Thoracic aorta (tissue), 2 donors: ENCODE measurements at places on chromosomes 13 and 19.
A peak's percentile ranks its signal among the peaks of the same experiment; 100 is the strongest.

GRCh38 chr19:19077103-19077502, 13.3 kb downstream of the SLC25A42 start:
- no peak overlapping the region for H3K27ac ChIP-seq
- no peaks in the 10 kb centered on the region for H3K27me3 ChIP-seq
- DNase-seq, result no peak
- no peaks in the 10 kb centered on the region for H3K36me3 ChIP-seq
- no peak overlapping the region for H3K4me3 ChIP-seq

DNA sequence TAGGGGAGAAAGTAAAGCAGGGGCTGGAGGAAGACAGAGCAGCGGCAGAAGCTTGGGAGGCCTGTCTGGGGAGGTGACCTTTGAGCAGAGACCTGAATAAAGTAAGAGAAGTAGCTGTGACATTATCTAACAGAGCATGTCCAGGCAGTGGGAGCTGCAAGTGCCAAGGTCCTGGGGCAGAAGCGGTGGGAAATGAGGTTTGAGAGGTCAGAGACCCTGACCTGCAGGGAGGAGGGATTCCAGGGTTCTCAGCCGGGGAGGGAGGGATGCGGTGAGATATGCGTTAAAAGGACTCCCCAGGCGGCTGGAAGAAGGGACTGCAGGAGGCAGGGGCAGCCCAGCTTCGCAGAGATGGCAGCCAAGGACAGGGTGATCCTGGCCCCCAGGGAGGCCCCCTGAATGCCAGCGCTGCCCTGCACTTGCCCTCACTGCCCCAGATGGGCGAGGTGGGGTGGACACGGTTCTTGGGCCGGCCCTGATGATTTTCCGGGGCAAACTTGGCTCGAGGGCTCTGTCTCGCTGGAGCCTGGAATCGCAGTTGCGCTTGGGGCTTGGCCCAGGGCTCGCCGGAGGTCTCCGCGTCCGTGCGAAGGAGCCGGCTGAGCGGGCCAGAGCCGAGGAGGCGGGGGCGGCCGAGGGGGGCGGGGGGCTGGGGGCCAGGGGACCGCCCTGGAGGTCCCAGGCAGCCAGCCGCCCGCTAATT, 3.2 kb downstream of the CRLF1 start:
- DNase-seq, result no peak
- no peak overlapping the region for H3K27ac ChIP-seq
- peaks cover 20% of the 10 kb centered on the region for H3K27me3 ChIP-seq
- H3K4me3 ChIP-seq, result peak overlapping the region; percentile 35
- H3K4me1 ChIP-seq, result peaks cover 4% of the 10 kb centered on the region

- no peaks in the 10 kb centered on the region for H3K27me3 ChIP-seq
- H3K4me3 ChIP-seq, result no peak overlapping the region
- H3K4me1 ChIP-seq, result peaks cover 45% of the 10 kb centered on the region
- no peaks in the 10 kb centered on the region for H3K36me3 ChIP-seq
Measured at GRCh38 chr13:40440990-40441820, 225.2 kb downstream of the FOXO1 start.

DNA sequence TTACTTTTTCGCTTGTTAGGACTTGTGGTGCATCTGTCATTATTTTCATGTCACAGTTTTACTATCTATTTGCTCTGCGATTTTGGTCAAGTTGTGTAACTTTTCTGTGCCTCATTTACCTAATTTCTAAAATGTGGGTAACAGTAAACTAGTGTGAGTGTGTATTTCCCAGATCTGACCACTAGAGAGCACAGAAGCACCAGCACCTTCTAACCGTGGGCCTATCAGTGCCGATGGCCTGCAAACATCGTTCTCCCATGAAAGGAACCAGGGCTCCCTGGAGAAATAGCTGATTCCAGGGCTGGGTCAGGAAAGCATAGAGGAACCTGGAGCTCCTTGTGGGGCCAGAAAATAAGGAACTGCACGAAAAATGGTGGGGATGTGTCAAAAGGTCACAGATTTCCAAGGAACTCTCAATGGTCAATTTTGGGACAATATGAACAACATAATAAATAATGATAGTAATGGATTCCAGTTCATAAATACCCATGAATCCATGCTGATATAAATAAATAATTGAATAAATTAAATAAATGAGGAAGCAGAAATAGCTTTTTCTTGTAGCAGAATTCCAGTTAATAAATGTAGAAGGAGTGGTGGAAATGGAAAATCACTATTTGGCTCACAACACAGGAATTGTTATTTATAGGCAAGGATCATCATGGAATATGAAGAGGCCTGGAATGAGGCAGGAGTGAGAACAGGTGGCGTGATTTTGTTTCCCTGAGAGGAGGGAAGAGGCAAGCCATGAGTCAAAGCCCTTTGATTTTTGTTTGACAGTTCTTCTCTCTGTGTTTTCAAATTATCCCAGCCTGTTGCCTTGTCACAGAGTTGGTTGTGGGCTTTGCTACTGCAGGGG, 31.1 kb downstream of the CEACAM8 start:
- peak overlapping the region; percentile 46 for H3K27ac ChIP-seq
- no peaks in the 10 kb centered on the region for H3K36me3 ChIP-seq
- no peak for DNase-seq
- H3K4me3 ChIP-seq, result no peak overlapping the region
- H3K4me1 ChIP-seq, result peaks cover 14% of the 10 kb centered on the region
- H3K27me3 ChIP-seq, result no peaks in the 10 kb centered on the region

- no peaks in the 10 kb centered on the region for H3K27me3 ChIP-seq
- no peak overlapping the region for H3K4me3 ChIP-seq
- no peaks in the 10 kb centered on the region for H3K36me3 ChIP-seq
- DNase-seq, result no peak
- H3K27ac ChIP-seq, result no peak overlapping the region
Measured at GRCh38 chr13:71303144-71303543, 563.9 kb downstream of the DACH1 start.

GRCh38 chr19:33797802-33798671, 1.4 kb downstream of the KCTD15 start:
- H3K27ac ChIP-seq, result peak overlapping the region; percentile 71
- no peak for DNase-seq
- H3K36me3 ChIP-seq, result no peaks in the 10 kb centered on the region
- H3K4me1 ChIP-seq, result peaks cover 25% of the 10 kb centered on the region
- no peaks in the 10 kb centered on the region for H3K27me3 ChIP-seq

DNA sequence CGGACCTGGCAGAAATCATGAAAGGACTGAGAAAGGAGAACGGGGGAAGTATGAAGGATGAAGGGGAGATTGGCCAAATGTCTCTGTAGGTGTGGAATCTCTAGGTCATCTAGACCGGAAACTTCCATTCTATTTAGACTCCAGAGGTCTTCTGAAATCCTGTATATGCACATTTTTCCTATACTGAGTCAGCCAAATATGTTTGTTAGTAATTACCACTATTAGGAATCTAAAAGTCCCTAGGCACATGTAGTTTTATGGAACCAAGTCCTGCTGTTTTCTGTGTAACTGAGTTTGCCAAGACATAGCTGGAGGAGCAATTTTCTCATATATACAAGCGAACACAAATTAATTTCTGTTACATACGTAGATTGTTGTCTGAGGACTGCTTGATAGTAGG, 498.1 kb downstream of the GPC5 start:
- DNase-seq, result no peak
- no peaks in the 10 kb centered on the region for H3K36me3 ChIP-seq
- H3K27ac ChIP-seq, result no peak overlapping the region
- no peak overlapping the region for H3K4me3 ChIP-seq

DNA sequence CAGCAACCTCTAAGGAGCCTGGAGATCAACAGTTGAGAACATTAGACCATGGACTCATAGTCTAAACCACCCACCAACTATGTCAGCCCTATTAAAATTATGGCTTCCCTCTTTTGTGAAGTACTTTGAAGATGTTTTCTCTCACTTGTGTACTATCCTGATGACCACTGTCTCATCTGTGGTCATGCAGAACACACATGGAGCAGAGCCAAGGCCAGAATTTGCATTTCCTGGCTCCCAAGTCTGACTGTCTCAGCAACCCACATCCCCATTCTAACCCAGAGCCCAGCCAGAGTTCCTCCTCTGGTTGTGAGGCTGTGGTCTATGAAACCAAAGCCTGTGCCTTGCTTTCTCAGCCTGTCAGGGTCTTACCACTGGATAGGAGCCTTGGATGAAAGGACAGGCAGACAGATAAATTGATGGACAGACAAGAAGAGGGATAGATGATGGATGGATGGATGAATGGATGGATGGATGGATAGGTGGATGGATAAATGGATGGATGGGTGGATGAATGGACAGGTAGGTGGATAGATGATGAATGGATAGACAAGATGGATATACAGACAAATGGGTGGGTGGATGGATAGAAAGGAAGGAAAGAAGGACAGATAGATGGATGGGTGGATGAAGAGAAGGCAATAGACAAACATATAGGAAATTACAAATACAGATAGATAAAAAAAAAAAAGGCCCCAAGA, 35.4 kb downstream of the ZNF557 start:
- H3K36me3 ChIP-seq, result no peaks in the 10 kb centered on the region
- H3K4me3 ChIP-seq, result no peak overlapping the region
- no peaks in the 10 kb centered on the region for H3K4me1 ChIP-seq
- H3K27me3 ChIP-seq, result no peaks in the 10 kb centered on the region
- H3K27ac ChIP-seq, result no peak overlapping the region

DNA sequence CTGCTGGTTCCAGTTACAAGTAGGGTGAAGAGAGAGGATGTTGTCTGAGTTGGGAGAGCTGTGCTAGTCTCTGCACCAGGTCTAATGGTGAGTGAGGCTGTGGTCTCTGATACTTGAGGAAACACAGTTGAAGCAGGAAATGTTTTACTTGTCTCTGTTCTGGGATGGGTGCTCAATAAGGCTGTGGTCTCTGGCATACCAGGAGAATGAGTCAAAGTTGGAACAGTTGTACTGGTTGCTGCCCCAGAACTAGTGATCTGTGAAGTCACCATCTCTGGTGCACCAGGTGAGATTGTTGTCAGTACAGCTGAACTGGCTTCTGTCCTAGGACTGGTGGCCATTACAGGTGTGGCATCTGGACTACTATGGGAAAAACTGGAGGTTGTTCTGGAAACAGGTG, 74.7 kb downstream of the MUC16 start:
- H3K36me3 ChIP-seq, result no peaks in the 10 kb centered on the region
- H3K4me3 ChIP-seq, result no peak overlapping the region
- H3K4me1 ChIP-seq, result no peaks in the 10 kb centered on the region
- H3K27me3 ChIP-seq, result no peaks in the 10 kb centered on the region

- DNase-seq, result no peak
- no peak overlapping the region for H3K4me3 ChIP-seq
- H3K4me1 ChIP-seq, result no peaks in the 10 kb centered on the region
- no peak overlapping the region for H3K27ac ChIP-seq
- no peaks in the 10 kb centered on the region for H3K36me3 ChIP-seq
Measured at GRCh38 chr13:109026266-109026665, 396.9 kb downstream of the MYO16 start.

GRCh38 chr19:18029617-18030338, 21.8 kb downstream of the ARRDC2 start:
- H3K4me3 ChIP-seq, result no peak overlapping the region
- no peaks in the 10 kb centered on the region for H3K4me1 ChIP-seq
- no peak for DNase-seq
- H3K27ac ChIP-seq, result no peak overlapping the region
- H3K36me3 ChIP-seq, result no peaks in the 10 kb centered on the region
- no peaks in the 10 kb centered on the region for H3K27me3 ChIP-seq
